ENCODE measurements at places on chromosomes 12 and 14.

GRCh38 chr12:91155990-91156389 is 26.6 kb downstream of the DCN start:
- no peak for DNase-seq

- DNase-seq, result no peak
These were observed 156.0 kb upstream of the PLEKHG7 start for GRCh38 chr12:92546635-92547348.

DNA sequence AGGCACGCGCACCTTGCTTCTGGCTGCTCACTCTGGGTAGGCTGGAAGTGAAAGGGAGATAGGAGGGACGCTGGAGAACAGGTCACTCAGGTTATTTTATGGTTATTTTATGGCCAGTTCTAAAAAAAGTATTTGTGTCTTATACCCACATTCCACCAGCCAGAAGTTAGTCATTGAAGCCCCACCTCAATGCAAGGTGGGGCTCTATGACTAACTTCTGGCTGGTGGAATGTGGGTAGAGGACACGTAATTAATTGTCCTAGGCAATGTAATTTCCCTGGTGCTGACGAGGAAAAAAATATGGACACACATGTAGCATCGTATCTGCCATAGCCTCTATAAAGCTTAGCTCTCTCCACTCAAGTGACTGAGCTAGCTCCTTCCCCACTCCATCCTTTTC is 104.9 kb downstream of the PDZRN4 start:
- DNase-seq, result no peak

GRCh38 chr12:87678453-87678852 is 350.7 kb downstream of the C12orf50 start:
- no peak for DNase-seq

GRCh38 chr14:95609398-95609990 is 74.6 kb downstream of the GLRX5 start:
- no peak for DNase-seq

GRCh38 chr12:101551362-101552114 is 43.2 kb upstream of the MYBPC1 start:
- DNase-seq, result no peak

GRCh38 chr12:990661-991349 is at the start of gene ERC1:
ERC1 (plus strand) TSS chr12:991223; CDS start chr12:1027904, 36,681 bp downstream.
- DNase-seq, result peak; percentile 68

GRCh38 chr14:33432407-33433023 is 493.8 kb downstream of the NPAS3 start:
- DNase-seq, result no peak

GRCh38 chr14:59428581-59429012 is 36.6 kb downstream of the GPR135 start:
- no peak for DNase-seq

GRCh38 chr12:50326590-50327284 is 43.4 kb upstream of the LIMA1 start:
- no peak for DNase-seq

- DNase-seq, result peak; percentile 52
These were observed 2.5 kb downstream of the USP44 start for GRCh38 chr12:95548539-95549391.

DNA sequence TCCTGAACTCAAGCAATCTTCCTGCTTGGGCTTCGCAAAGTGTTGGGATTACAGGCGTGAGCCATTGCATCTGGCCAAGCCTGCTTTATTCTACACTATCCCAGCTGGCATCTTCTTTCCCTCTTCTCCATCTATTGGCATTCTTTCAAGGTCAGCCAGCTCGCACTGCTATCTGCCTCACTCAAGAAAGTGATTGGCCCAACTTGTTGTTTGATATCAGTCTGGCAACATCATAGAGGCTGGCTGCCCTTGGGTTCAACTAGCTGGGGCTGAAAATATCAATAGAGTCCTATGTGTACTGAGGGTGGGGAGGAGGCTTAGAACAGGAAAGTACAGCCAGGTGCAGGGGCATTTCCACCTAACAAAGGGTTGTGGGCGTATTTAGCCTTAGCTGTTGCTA is 17.1 kb downstream of the GMFB start:
- no peak for DNase-seq

DNA sequence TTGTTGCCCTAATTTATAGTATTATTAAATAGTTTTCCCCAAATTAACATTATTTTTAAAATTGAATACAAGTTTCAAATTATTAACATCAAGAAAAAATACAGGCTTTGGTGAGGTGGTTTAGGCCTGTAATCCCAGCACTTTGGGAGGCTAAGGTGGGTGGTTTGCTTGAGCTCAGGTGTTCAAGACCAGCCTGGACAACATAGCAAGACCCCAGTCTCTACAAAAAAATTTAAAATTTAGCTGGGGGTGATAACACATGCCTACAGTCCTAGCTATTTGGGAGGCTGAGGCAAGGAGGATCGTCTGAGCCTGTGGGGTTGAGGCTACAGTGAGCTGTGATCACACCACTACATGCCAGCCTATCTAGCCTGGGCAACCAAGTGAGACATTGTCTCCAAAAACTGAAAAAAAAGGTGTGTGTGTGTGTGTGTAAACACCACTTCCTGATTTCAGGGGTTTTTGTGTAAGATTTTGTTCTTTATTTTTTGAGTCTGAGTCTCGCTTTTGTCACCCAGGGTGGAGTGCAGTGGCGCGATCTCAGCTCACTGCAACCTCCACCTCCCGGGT is 3.9 kb upstream of the DNAL1 start:
- DNase-seq, result no peak

- no peak for DNase-seq
These were observed 1.3 kb downstream of the POMT2 start for GRCh38 chr14:77319422-77319821.

GRCh38 chr12:14573118-14573517 is 5.4 kb upstream of the PLBD1 start:
- DNase-seq, result no peak

DNA sequence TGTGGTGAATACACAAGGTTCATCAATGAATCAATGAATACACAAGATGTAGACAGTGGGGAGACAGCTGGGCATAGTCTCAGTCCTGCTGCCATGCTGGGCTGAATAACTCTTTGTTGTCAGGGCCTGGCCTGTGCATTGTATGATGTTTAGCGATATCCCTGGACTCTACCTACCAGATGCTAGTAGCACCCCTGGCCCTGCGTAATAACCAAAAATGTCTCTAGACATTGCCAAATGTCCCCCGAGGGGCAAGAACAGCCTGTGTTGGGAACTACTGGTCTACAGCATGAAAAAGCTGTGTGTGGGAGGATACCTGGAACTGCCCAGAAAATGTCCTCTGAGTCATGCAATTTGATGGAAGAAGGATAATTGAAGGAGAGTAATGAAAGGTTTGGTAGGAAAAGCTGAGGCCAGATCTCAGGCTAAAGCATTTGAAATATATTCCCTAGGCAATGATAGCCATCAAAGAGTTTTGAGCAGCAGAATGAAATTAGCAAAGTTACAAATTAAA is 128.2 kb downstream of the TMEM30B start:
- DNase-seq, result no peak

- no peak for DNase-seq
These were observed 742.7 kb downstream of the VRK1 start for GRCh38 chr14:97539884-97540283.

DNA sequence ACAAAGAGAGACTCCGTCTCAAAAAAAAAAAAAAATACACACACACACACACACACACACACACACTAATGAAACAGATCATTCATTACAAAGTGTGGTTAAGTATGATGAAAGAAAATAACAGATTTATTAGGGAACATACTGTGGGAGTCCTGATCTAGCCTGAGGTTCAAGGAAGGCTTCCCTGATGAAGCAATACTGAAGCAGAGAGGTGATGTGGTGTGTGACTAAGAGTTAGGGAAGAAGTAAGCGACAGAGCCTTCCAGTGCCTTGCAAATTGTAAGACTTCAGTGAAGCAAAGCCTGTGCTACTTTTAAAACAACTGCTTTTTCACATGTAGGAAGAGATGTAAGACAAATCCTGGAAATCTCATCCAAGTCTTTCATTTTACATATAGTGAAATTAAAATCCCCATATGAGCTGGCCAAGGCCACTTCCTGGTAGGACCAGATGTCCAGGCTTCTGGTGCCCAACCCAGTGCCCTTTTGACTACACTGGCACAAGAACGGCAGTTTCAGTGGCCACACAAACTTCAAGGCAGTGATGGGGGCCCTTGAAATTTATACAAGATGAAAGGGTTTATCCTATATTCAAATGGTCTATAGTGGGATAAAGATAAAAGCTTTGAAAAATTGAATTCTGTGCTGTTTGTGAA is 86.2 kb downstream of the STON2 start:
- no peak for DNase-seq

DNA sequence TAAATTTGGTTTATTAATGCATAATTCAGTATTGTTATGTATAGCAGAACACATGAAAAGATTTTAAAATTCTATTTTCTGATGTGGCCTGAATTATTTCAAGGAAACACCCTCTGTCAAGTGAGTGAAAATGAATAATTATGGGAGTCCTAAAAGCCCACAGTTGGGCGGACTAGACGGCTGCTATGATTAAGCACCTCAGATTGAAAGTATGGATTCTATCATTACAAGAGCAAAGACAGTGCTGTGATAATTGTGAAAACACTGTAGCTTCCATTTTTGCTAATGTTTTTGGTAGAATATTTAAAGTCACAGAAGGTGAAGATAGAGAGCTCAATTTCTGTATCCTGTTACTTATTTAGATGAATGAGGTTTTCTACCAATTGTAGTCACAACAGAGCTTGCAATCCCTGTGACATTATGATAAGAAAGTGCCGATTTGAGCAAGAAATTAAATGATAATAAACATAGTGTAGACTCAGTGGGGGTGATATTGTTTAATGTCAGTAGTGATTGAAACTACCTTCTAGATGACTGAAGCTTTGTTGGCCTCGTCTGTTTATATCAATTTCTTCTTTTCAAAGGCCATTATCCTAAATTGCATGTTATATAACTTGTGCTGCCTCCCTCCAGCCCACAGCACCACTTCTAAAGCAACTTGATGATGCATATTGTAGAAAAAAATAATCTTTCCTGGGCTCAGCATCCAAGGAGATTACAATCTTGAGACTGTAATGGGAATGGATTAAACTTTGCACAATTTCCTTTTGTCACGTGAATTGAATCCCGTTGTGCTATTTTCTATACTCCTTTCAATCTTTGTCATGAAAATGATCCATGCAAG is 359.8 kb downstream of the BTG1 start:
- no peak for DNase-seq

DNA sequence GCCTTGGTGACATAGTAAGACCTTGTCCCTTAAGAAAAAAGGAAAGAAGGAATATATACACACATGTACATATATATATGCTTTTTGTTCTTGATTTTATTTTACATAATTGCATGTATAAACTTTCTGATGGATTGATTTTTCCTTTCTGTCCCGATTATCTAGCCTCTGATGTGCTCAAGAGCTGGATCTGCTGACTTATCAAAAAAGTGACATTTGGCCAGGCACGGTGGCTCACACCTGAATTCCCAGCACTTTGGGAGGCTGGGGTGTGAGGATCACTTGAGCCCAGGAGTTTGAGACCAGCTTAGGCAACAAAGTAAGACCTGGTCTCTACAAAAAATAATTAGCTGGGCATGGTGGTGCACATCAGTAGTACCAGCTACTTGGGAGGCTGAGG is 12.0 kb downstream of the SNRNP35 start:
- no peak for DNase-seq

DNA sequence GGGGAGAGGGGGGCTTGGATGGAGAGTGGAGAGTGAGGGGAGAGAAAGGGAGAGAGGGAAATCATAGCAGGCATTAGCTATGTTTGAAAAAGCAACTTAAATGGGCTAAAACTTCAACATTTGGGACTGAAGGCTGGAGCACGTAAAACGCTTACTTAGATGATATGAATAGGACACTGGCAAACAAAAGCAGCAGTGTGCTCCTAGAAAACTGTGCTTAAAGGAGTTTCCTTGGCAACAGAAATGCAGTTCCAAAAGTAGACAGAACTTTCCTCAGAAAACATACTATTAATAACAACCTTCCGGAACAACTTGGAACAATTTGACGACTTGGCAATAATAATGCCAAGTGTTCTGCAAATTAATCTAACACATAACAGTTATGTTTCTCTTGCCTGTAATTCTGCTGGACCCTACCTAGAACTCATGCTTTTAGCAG is 235.5 kb upstream of the NPAS3 start:
- no peak for DNase-seq

DNA sequence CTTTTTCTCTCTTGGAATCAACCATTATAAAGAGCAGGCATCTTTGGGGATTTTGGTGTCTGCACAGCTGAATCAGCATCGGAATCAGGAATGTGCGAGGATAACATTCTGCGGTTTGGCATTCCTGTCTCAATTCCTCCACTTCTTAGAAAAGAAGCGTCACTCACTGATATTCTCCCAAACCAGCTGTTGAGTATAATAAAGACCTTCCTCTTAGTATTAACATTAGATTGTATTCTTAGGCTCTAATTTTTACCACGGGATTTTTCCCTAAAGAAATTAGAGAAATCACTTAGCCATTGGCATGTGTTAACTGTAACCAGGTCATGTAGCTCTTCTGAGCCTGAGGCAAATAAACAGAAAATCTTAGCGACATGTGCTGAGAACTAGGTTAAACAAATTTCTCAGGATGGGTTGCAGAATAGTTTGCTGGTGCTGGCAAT is 128.7 kb downstream of the TMX1 start:
- no peak for DNase-seq

GRCh38 chr14:87869619-87870583 is 123.1 kb downstream of the GALC start:
- no peak for DNase-seq

GRCh38 chr12:30870491-30871265 is 55.9 kb upstream of the TSPAN11 start:
- DNase-seq, result no peak

DNA sequence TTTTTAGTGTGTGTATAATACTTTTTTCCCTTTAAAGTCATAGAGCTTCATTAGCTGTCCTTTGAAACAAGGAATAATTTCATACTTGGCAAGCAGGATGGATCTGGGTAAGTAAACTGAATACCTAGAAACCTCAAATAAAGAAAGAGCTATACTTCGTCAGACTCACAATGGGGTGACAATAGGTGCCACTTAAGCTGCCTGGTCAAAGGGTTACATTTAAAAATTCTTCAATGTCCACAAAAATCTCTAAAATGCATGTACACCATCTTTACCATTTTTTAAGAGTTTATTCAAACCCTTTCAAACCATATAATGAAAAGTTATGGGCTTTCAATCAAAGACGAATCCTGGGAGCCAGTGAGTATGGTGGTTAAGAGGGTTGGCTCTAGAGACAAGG is 3.1 kb downstream of the GIT2 start:
- DNase-seq, result no peak

- no peak for DNase-seq
These were observed 323.7 kb upstream of the OR4E1 start for GRCh38 chr14:21997300-21997699.

GRCh38 chr12:72872238-72872887 is 600.2 kb downstream of the TRHDE start:
- DNase-seq, result no peak

- DNase-seq, result no peak
These were observed 2.2 kb downstream of the DHRS1 start for GRCh38 chr14:24297190-24297964.

- DNase-seq, result no peak
These were observed 15.7 kb downstream of the RTL1 start for GRCh38 chr14:100887728-100888335.

DNA sequence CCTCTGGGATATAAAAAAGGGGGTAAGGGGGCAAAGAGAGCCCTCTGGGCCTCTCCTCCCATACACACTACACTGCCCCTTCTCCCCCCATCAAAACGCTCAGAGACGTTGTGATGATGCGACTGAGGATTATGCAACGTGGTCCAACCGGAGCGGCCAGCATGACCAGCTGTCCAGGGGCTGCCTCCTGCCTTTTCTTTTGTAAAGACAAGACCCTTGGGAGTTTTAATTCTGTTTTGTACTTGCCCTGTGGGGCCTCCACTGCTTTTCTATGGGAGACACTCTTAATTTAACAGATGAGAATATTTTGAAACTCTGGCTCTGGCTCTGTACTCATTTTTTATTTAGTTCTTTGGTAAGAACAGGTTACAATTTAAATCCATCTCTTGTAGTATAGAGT is 7.2 kb downstream of the MBD6 start:
- DNase-seq, result no peak

All from stimulated activated CD8-positive, alpha-beta memory T cell treated with anti-CD3 and anti-CD28 coated beads, Interleukin-2, amount 100 ng/mL, for 1 hour (primary cell).